ENCODE measurements at places on chromosomes 7 and 10.

DNA sequence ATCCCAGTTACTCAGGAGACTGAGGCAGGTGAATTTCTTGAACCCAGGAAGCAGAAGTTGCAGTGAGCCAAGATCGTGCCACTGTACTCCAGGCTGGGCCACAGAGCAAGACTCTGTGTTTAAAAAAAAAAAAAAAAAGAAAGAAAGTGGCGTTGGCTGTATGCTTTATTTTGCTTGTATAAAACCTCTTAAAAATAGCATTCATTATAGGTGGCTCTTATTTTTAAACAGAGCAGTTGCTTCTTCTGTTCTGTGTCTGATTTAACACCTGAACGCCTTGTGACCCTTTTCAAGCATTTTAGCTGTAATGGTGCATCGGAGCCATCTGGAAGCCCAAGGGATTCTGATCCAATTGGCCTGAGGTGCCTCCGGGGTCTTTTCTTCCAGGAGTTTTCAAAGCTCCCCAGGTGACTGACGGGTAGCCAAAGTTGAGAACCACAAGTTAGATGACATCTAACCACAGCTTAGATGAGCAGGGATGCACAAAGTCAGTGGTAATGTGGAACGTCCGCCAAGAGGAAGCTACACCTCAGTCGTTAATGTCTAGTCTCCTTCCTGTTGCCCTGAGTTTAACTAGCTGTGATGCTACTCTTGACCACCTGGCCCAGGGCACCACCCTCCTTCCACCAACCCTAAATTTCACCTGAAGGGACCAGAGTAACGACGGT is 274.6 kb upstream of the KLF6 start:
- peak; percentile 9 for DNase-seq

- DNase-seq: no peak
Measured at GRCh38 chr7:82678716-82679115, 235.1 kb upstream of the CACNA2D1 start.

DNA sequence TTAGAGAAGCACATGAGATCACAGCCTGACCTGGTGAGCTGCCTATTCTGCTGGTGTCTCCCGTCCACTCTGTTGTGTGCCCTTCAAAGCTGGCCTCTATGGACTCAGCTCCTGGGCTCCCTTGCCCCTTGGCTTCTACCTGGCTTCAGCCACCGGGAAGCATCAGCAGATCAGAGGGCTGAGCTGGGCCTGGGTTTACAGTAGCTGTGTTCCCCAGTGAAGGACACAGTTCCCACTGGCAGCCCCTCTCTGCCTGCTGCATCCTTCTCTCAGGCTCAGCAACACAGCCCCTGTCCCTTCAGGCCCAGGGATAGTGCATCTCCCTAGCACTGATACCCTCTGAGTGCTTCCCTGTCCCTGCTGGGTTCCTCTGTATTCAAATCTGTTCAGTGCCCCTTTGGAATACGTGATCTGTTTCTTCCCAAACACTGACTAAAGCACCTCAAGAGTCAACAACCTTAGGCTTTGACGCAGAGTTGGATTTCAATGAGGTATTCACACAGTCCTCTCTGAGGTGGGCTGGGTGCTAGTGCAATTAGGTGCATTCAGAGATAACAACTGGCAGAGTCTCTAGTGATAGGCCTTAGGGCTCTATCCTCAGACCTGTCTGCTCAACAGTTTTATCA is 109.8 kb downstream of the GRID1 start:
- no peak for DNase-seq

- DNase-seq: no peak
Measured at GRCh38 chr10:61319386-61320256, 133.6 kb downstream of the TMEM26 start.

- no peak for DNase-seq
Measured at GRCh38 chr7:27241189-27242056, 1.2 kb upstream of the EVX1 start.

GRCh38 chr7:18200855-18201254 is 173.2 kb upstream of the PRPS1L1 start:
- no peak for DNase-seq

DNA sequence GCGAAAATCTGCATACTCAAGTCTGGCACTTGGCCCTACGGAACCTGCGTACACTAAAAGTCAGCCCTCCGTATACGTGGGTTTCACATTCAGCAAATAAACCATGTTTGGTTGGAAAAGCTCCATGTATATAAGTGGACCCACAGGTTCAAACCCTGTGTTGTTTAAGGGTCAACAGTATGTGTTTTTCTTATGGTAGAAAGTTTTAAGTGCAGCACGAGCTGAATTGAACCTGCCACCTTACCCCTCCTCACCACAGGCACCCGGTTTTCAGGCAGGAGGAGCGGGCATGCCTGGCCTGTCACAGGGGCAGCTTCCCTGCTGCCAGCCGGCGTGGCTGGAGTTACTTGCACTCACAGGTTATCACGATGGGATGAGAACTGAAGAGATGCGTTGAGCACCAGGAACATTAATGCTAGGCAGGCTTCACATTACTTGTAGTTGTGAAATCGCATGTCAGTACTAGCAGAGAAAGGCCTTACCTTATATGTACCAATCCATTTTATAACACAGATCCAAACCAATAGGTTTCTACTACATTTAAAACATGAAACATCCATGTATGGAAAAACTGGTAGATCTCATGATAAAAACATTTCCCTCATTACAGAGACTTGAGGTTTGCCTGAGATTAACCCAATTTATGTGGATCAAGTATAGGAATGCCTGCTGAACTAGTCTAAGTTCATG is 12.9 kb downstream of the INSIG1 start:
- no peak for DNase-seq

DNA sequence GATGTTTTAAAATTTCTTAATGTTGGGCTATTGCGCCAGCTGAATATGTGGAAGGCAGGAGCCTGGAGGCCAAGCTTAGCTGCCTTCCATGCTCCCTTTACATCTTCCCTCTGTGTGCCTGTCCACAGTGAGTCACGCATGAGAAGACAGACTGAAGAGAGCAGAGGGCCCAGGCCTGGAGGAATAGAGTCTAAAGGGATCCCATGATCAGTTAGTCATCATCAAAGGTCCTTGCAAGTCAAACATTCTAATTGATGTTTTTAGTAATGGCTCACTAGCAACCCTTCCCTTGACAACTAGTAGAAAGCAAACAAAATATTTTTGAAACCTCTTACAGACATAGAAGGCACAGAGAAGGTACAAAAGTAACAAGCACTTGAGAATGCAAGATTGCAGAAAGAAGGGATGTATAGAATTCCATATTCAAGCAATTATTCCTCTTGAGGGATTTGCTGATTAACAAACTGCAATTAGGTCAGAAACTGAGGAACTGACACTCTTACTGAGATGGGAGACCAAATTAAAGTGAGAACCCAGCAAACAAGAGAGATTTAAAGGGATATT is 30.7 kb upstream of the APBB1IP start:
- no peak for DNase-seq

GRCh38 chr10:77193001-77193400 is 444.6 kb downstream of the KCNMA1 start:
- no peak for DNase-seq

GRCh38 chr7:31948029-31948428 is 122.2 kb downstream of the PDE1C start:
- no peak for DNase-seq
